Right cardiac atrium (tissue), 5 donors: ENCODE measurements at places on chromosomes 2 and 18.

GRCh38 chr18:49849331-49850217, 36.2 kb upstream of the ACAA2 start:
- DNase-seq: peak; percentile 48

DNA sequence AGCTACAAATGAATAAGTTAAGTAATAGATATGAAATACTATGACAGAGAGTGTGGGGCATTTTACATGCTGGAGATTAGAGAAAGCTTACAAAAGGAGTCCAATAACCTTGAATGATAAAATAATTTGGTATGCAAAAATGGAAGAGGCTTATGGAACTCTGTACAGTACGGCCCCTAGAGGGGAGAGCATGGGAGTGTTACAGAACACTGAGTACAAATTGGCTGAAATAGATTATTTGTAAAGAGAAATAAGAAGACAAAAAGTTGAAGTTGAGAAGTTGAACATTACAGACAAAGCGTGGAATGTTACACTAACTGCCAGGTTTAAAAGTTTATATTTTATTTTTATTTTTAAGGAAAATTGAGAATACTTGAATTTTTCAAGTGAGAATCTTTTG, 192.1 kb upstream of the DOK6 start:
- DNase-seq: no peak

DNA sequence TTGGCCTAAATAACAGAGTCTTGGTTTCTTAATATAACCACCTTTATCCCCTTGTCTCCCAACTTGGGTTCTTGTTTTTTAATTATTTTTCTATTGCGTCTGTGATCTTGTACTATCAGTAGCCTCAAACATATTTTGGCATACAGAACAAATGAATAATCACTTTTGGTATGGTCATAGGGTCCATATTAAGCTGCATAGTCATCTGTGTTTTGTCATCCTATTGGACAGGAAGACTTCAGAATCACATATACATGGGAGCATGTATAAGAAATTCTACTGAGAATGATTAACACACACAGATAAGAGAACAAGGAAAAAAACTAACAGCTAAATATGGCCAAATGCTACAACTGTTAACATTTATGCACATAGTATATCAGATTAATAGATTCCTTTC, 126.0 kb downstream of the MEP1B start:
- no peak for DNase-seq

DNA sequence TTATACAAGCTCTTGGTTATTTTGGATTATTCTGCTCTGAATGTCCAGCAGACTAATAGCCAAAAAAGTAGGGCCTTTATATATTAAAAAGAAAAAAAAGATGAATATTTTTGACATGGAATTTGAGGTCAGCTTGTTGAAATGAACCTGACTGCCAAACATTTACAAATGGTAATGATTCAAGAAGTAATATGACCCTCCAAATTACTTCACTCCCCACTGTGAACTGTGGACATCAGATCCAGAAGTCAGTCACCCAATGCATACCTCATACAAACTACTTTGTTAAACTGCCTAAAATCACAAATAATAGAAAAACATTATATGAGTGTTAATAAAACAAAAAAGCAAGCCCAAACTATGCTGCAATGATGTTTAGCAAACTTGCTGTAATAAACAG, 10.0 kb downstream of the EPG5 start:
- no peak for DNase-seq

DNA sequence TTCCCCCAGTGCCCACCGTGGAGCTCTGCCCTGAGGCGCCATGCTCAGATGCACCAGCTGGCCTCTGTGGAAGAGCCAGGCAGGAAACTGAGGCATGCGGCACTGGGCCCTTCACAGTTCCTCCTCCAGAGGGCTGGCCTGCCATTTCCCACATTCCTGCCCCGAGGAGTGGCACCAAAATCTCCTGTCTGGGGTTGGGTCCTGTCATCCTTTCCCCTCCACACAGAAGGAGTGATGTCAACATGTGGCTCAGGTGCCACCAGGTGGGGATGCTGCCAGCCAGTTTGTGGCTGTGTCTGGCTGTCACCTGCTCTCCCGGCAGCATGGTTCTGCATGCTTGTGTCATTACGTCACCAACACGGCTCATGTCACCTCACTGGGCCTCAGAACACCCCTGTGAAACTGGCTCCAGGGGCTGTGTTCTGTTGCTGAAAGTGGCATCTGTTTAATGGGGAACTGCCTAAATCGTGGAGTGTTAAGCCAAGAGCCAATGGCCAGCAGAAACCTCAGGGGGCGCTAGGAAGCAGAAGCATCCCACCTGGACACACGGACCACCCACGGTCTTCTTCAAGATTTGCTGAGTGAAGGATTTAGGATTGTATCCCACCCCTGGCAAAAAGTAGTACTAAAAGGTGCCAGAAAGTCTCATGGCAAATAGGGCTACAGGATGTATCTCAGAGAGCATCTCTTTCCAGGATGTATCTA, 51.3 kb downstream of the ZAP70 start:
- no peak for DNase-seq

DNA sequence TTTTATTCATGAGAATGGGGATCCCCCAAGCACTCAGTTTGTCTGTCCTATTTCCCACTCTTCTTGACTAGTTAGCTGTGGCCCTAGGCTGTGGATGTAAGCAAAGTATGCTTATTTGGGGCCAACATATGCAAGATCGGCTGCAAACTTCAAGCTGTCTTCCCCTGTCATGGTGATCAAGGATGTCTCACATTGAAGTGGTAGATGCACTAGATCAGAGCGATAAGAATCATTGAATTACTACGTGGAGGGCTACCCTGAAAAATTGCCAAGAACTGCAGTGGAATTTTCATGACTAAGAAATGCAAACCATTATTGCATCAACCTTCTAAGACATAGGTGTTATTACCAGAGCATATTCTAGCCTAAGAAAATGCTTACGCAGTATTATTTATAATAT, 527.4 kb downstream of the RNF144A start:
- no peak for DNase-seq

DNA sequence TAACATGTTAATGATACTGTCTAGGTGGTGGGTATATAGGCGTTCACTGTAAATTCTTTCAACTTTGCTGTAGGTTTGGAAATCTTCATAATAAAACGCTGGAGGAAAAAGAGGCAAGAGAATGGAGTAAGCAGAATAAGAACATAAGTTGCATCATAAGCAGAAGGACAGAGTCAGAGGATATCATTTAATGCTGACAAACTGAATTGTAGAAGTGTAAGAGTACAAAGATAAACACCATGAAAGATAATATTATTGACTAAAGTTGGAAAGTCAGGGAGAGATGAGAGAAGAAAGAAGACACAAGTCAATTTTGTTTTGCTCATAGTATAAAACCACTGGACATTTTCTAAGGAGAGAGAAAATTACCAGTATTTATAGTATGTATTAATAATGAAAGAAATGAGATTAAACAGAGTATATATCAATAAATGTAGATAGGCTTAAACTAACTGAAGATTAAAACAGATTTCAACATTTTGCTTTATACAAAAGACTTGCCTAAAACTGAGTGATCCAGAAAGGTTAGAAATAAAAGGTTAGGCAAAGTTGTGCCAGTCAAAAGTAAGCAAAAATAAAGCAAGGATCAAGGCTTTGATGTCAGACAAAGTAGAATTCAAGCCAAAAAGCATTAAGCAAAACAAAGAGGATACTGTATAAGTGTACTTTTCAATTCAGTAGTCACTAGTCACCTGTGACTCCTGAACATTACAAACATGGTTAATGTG, 42.4 kb upstream of the VIT start:
- no peak for DNase-seq

DNA sequence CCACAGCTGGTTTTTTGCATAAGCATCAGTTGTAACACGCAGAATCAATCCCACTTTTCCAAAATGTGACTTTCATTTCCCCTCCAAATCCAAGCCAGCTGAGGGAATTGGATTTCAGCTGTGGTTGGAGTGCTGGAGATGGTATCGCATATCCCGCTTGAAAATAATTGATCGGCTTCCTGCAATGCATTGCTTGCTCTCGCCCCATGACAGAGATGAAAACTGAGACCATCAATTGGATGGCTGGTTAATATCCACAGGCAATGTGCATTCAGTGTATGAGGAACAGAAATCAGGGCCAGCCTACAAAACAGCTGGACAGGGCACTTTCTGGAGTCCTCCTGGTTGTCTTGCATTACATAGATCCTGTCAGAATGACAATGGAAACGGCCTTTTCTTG, 135.3 kb downstream of the MAIP1 start:
- no peak for DNase-seq

- no peak for DNase-seq
Observed at GRCh38 chr2:85485815-85486214, 53.2 kb upstream of the MAT2A start.

- no peak for DNase-seq
Observed at GRCh38 chr2:98347298-98348065, 1.2 kb downstream of the CNGA3 start.

DNA sequence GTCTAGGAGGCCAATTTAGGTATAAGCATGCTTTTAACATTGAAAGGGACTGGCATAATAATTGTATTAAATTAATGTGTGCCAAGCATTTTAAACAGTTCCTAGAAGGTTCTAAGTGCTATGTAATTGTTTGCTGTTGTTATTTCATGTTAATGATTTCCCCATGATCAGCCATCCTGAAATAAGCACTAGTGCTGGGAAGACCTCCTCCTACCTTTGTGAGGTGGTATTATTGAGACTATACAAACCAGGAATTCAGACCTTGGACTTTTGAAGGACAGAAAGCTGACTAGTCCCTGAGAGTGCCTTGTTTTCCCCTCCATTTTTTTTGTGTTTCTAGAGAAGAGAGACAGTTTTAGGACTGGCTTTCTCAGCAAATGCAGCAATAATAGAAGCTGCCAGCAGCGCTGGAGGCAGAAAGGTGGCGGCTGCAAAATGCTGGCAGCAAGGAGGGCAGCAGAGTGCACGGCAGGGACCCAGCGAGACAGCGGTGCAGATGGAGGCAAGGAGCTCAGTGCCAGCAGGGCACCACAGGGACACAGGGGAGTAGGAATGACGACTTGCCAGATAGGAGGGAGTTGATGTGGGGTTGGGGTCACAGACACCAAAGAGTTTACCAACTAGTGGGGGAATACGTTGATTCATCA, 25.3 kb downstream of the NABP1 start:
- DNase-seq: no peak

DNA sequence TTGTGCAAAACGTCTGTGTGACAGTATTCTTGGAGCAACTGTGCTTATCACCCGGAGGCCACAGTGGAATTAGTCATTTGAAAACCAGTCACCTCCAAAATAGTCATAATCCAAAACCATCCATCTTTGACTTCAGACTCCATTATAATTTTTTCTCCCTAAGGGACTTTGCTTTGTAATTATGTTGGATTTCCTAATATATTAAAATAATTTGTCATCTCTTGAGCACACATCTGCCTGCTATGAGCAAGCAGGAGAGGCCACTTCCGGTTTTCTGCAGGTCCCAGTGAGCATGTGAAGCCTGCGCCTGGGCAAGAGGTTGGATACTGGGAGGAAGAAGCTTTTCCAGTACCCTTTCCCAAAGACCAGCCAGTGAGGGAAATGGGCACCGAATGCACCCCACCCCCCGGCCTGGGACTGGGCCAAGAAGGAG, 57.7 kb downstream of the ODC1 start:
- peak; percentile 52 for DNase-seq

GRCh38 chr18:50312296-50313030, 25.0 kb upstream of the CXXC1 start:
- DNase-seq: no peak

- DNase-seq: peak; percentile 65
Observed at GRCh38 chr18:48914581-48915251, 36.0 kb downstream of the SMAD7 start.

DNA sequence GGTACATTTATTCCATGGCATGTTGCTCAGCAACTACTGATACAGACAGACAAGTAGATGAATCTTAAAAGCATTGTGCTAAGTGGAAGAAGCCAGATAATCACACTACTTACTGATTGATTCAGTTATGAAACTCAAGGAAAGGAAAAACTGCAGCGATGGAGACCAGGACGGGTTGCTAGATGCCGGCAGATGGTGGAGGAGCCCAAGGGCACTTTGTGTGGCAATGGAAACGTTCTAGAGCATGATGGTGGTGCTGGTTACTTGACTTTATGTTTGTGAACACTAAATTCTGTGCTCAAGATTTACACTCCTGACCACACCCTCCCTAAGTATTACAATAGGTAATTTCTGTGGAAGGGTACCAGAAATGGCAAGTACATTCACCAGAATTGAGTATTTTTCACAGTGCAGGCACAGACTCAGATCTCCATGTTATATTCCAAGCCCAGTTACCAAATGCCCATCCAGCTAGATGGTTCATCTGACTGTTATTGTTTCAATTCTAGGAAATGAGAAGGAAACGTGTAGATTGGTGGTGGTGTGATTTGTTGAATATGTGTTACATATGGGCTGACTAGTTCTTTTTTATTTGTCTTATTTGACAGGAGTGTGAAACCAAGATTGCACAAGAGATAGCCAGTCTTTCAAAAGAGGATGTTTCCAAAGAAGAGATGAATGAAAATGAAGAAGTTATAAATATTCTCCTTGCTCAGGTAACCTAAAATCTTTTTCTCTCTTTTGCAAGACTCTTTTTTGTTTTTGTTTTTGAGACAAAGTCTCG, 55.1 kb downstream of the RALBP1 start:
- DNase-seq: no peak

DNA sequence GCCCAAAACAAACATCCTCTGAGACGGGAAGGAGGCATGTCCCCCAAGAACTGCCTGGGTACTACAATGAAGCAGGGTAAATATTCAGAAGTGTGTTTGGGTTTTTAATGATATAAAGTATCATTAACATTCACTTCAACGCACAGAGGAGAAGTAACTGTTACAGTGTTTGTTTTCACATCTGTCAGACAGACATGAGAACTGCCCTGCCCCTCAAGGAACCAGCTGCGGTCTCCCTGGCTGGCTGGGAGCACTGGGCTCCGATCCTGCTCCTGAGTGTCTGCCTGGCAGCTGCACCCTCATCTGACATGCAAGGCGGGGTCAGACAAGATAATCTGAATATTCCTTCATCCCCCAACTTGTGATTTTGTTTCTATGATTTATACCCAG, 75.6 kb downstream of the MBP start:
- peak; percentile 76 for DNase-seq

GRCh38 chr18:79210002-79210910, 141.1 kb downstream of the ATP9B start:
- DNase-seq: no peak

GRCh38 chr2:146221826-146222225, 1623.0 kb upstream of the ACVR2A start:
- no peak for DNase-seq

- no peak for DNase-seq
Observed at GRCh38 chr2:106284255-106284654, 90.2 kb upstream of the UXS1 start.

- DNase-seq: no peak
Observed at GRCh38 chr18:9237981-9238380, 96.6 kb upstream of the TWSG1 start.

GRCh38 chr2:127694986-127695385, 6.3 kb upstream of the SFT2D3 start:
- DNase-seq: no peak
